ENCODE measurements at places on chromosomes 5 and 9. TPM values are rescaled to one million over a fixed set of nuclear protein-coding genes. Genes with fewer than 3 reads are reported as not detected.

DNA sequence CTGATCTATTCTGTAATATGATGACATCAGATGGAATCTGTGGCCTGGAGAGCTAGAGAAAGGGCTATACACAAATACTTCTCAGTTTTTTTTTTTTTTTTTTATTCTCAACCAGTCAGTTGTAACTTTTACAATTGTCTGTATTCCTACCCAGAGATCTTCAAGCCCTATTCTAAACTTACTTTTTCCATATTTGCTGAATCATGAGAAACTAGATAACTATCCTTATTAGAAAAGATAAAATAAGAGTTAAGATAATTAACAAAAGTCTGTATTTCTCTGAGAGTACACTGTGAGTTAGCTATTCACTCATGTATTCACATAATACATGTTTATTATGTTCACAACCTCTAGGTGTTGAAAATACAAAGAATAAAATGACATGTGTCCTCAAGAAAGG lies 1575.9 kb downstream of the EFNA5 start:
- no peak for DNase-seq

The FOXD4L6 gene
- total RNA-seq: not detected

The ACER2 gene
- total RNA-seq: 1.3 TPM

DNA sequence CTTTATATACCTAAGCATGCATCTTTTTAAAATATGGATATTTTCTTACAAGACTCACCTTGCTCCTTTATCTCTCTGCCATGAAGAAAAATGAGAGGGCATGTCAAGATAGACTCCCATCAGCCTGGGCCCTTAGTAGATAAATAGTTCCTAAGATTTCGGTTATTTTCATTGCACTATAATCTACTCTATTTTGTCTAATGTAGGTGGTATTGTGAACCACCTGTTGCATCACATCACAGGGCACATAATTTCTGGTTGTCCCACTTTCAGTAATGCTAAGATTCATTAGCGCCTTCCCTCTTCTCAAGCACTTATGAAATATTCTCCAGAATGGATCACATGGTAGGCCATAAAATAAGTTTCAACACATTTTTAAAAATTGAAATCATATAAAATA lies 202.5 kb upstream of the ADRA1B start:
- DNase-seq: no peak

- no peak for DNase-seq
Observed at GRCh38 chr9:86531971-86532640, 177.9 kb upstream of the TUT7 start.

DNA sequence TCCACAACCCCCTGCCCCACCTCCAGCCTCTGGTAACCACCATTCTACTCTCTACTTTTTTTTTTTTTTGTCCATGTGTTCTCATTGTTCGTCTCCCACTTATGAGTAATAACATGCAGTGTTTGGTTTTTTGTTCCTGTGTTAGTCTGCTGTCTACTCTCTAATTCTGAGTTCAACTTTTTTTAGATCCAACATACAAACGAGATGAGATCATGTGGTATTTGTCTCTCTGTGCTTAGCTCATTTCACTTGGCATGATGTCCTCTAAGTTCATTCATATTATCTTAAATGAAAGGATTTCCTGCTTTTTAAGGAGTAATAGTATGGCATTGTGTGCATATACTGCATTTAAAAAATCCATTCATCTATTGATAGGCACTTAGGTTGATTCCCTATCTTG lies 130.9 kb downstream of the NMUR2 start:
- DNase-seq: peak; percentile 3

All from myocyte (in vitro differentiated cells).